ENCODE measurements at places on chromosomes 3 and 15. TPM values are rescaled to one million over a fixed set of nuclear protein-coding genes. Genes with fewer than 3 reads are reported as not detected.

Gene PSMD6
- total RNA-seq = 80.8 TPM

Gene MASP1
- total RNA-seq = under 0.01 TPM

Gene CD200R1
- total RNA-seq = 0.39 TPM

Gene SH2D7
- total RNA-seq = not detected

Gene ESYT3
- total RNA-seq = 8.5 TPM

Gene ZNF662
- 17.1 TPM for total RNA-seq

Gene C3orf80
- total RNA-seq = not detected

Gene PRR20G
- total RNA-seq = not detected

Gene ZNF660
- 3.0 TPM for total RNA-seq

Gene OGG1
- total RNA-seq = 27.1 TPM

All from placental epithelial cell (primary cell).